LHCN-M2 (cell line): ENCODE measurements at places on chromosomes 5 and 9. TPM values are rescaled to one million over a fixed set of nuclear protein-coding genes. Genes with fewer than 3 reads are reported as not detected.

Gene OTULINL
- 0.34 and 0.58 TPM in 2 replicates for total RNA-seq

Gene ZCCHC9
- 21.8 and 27.1 TPM in 2 replicates for total RNA-seq

Gene ACTBL2
- not detected in 2 replicates for total RNA-seq

- peak; percentile 91 for DNase-seq
Measured at GRCh38 chr9:74760031-74760700, 127.6 kb downstream of the TRPM6 start.

GRCh38 chr5:159123700-159124099 lies 24.0 kb upstream of the EBF1 start:
- no peak for DNase-seq

GRCh38 chr9:19230355-19231125 lies at the start of gene DENND4C:
Gene DENND4C (plus strand): TSS chr9:19230693. CDS start chr9:19276175, 45,482 bp downstream.
- DNase-seq: peak; percentile 78

DNA sequence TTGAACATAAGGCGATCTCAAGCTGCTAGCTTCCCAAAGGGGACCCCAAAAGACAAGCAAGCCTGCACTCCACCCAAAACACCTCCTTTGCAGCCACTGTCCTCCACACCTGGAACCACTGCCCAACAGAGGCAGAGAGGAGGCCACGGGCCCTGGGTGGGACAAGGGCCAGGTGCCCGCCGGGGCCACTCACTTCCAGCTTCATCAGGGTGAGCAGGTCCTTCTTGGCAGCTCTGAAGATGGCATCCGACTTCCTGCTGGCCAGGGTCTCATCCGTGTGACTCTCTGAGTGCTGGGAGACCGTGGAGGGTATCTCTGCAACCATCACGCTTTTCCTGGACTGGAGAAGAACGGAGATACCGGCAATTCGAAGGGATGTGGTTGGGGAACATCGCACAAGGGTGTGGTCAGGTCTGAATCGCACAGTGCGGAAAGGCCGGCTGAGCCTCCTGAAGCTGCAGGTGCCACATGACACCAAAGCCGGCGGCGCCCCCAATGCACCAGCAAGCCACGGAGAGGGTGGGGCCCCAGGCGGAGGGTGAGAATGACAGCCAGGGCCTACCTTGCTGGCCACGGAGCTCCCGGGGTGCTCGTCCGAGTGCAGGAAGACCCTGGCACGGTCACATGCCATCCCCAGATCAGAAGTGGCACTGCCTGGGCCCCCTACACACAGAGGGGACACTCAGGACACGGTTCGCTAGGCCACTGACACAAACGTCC lies 44.6 kb downstream of the PNPLA7 start:
- no peak for DNase-seq

DNA sequence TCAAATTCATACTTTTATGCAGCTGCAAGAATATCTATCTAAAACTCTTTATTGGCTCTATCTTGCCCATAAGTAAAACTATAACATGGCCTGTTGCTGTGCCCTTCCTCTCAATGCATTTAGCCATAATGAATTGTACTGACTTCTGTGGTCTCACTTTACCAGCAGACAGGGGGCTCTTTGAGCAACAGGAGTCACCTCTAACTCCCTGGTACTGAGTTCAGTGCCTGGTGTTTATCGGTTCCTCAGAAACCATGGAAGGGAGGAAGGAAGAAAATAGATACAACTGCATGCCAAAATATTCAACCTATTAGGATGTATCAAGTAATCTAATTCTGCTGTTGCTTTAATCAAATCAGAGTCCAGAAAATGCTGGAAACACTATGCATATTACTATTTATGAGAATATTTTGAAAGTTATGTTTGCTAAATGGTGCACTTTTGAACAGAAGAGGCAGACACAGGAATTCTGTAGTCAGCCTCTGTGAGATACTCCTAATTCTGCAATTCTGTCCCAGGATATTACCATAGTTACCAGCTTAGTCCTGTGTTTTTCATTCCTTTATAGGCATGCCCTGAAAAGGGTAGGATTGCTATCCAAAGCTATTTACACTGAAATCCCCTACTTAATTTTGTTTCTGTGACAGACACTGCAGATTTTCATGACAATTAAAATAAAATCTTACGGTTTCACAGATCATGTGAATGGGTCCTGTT lies 89.8 kb downstream of the CD180 start:
- no peak for DNase-seq

DNA sequence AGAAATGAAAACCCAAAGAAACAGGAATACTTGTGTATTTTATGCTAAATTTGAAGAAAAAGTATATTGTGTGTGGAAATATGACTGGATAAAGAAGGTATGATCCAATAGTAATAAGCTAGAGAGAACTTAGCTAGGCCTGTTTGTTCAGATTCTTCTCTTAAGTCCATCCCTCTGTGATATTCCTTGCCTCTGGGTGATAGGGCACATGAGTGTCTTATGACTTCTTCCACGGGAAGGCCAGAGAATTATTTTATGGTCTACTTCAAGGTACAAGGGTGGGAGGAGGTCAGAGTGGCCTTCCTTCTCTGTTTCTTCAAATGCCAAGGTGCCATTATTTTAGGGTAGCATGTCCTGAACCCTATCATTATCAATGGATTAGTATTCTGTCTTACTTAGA lies 113.7 kb downstream of the NDUFS4 start:
- DNase-seq: no peak

DNA sequence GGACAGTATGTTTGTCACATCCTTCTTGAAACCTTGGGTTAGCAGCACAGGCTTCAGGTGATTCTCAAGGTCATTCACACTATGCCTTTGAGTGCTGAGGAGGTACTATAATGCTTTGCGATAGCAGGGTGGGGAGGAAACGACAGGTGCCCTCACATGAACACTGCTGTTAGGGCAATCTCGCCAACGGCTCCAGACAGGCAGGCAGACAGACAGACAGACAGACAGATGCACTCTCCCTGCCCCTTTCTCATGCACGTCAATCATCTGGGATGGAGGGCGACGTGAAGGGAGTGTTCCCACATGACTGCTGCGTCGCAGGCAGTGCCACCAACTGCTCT lies 82.9 kb downstream of the RAPGEF1 start:
- DNase-seq: no peak

GRCh38 chr5:31641575-31641974 lies 2.6 kb downstream of the PDZD2 start:
- no peak for DNase-seq

GRCh38 chr9:129994882-129995281 lies 48.1 kb downstream of the FNBP1 start:
- DNase-seq: no peak
